ENCODE measurements at places on chromosomes 3 and 15.

- DNase-seq = no peak
These were observed 279.0 kb downstream of the RBMS3 start for GRCh38 chr3:29559741-29560465.

- DNase-seq = no peak
These were observed 17.2 kb downstream of the ZNF710 start for GRCh38 chr15:90018216-90018831.

DNA sequence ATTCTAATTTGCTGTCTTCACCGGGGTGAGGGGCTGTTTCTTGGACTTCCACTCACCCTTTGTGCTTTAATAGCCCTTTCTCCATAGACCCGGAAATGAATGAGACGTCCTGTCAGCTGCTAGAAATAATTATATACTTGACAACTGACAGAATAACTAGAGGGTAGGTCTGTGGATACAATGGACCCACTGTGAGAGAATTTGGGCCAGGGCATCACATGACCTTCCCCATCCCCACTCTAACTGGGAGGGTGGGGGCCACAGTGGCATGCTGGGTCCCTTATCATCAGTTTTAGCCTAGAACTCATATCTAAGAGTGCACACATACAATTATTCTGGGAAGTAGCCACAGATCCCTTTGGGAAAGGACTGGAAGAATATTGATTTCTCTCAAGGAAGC, 25.9 kb upstream of the MINAR1 start:
- DNase-seq = no peak

GRCh38 chr3:72538070-72538745, 310.0 kb downstream of the SHQ1 start:
- DNase-seq = no peak

GRCh38 chr3:130725746-130726145, 20.9 kb downstream of the PIK3R4 start:
- DNase-seq = no peak

- DNase-seq = no peak
These were observed 658.3 kb downstream of the TUSC7 start for GRCh38 chr3:117367861-117368260.

DNA sequence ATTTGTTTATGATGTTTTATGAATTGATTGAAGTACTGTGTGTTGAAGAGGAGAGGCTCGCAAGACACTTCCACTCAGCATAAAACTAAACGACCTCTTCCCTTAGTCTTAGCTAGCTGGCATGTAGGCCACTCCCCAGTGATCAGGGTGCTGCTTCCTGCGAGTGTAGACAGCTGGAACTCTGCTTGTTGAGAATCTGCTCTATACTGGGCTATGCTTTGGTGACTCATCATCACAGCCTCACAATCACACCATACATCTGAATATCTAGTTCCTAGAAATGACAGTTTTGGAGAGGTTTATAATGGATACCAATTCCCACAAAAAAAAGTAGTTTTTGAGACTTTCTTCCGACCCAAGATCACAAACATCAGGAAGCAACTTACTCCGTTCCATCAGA, 1.5 kb upstream of the SLC24A5 start:
- DNase-seq = no peak
